ENCODE measurements at places on chromosomes 2 and 18.

DNA sequence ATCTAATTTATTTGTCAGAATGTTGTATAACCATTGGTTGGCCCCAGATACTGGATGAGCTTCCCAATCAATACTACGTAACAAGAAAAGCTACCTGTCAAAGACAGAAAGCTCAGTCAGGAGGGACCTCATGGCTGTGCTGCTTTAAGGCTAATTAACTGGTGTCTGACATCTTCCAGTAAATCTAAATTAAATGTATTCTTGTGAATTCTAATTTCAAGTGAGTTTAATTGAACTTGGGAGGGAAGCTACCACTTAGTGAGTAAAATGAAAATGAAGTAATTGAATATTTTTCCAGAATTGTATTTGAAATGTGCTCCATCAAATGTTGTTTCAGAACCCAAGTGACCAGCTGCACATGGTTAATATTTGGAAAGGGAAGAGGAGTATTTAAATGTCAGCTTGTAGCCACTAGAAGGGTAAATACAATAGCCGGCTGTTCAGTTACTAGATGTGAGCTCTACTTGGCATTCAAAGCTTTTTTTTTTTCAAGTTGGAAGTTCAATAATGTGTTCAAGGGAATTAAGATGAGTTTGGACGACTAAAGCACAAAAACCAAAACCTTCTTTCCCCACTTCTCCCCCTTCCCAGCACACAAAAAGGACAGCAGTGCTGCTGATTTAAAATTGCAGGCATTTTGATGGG, 62.0 kb downstream of the GPR39 start:
- no peak for DNase-seq

- no peak for DNase-seq
These were observed 39.5 kb upstream of the ASNSD1 start for GRCh38 chr2:189621781-189622180.

GRCh38 chr2:15048000-15048399, 415.5 kb downstream of the LRATD1 start:
- no peak for DNase-seq

DNA sequence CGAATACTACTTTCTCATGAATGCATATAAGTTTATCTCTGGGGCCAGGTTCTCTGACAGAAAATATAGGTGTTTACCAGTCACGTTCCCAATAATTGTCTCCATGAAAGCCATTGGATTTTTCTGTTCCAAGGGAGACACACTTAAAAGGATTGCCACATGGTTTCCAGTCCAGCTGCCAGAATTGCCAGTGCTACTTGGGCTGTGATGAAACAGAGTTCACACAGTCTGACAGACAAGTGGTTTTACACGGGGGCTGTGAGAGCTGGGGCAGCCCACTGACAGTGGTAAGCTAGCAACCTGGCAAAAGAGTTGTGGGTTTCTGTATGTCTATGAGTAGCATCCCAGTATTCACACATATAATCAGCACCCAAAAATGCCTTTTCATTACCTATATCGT, 27.7 kb upstream of the ATRAID start:
- DNase-seq: no peak

DNA sequence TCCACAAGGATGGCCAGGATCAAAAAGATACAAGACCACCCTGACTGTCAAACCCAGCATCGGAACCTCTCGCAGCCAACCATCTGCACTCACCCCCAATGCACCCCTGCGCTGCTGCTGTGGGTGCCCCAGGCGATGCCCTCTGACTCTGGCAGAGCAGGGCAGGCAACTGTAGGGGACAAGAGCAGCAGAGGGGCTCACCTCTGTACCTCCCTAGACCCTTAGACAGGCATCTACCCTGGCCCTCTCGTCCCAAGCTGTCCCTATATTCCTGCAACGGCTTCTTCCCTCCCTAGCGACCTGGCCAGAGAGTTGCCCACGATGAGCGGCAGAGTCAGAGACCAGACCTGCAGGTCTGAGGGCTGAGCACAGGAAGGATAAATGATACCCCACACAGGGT, 128.2 kb downstream of the HDAC4 start:
- DNase-seq: no peak

DNA sequence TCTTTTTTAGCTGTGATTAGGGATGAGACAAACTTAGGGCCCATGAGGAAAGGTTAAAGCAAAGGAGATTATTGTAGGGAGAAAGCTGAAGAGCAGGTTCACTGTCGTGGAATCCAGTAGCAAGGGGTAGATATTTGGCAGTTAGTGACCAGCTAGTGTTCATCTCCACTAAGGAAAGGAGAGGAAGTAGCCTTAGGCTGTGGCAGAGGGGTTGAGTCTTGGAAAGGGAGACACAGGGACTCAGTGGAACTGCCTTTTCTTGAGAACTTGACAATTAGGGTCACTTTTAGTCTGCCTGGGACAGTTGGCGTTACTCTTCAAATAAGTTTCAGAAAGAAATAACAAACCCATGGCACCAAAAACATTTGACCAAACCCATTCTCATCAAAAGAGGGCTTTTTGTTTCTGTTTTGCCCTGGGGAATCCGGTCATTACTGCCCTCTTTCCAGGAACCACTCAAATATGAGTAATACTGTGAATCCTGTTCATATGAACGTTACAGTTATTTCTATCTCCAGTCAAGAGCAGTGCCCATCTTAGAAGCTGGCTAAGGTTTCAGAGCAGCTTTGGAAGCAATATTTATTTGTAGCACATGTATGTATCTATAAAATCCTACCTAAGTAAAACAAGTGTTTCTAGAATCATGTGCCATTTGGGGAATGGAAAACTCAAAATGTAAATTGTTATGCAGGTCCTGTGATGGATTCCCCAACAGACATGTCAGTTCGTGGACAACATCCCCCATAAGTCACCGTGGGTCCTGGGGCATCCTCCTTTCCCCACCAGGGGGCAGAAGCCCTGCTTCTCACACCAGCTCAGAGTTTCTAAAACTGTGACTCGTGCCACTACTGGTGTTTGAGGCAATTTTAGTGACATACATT, 77.3 kb upstream of the PHLPP1 start:
- peak; percentile 80 for DNase-seq
